ENCODE measurements at places on chromosomes 16 and 17.

DNA sequence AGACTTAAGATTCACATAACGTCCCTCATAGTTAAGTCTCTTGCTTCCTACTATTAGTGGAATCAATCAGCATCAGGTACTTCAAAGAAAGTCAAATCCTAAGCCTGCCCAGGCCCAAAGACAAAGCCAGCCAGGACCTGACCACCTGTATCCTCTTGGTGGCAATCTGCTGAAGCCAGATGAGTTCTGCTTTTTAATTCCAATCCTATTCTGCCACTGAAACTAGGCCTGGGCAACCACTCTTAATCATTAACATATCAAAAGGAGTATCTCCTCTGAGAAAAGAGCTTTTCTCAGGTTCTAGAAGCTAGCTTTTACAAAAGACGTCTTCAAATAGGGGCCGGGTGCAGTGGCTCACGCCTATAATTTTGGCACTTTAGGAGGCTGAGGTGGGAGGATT lies 15.1 kb upstream of the GLG1 start:
- DNase-seq: no peak

- DNase-seq: peak; percentile 60
Observed at GRCh38 chr17:81397314-81398175, 2.3 kb downstream of the BAHCC1 start.

DNA sequence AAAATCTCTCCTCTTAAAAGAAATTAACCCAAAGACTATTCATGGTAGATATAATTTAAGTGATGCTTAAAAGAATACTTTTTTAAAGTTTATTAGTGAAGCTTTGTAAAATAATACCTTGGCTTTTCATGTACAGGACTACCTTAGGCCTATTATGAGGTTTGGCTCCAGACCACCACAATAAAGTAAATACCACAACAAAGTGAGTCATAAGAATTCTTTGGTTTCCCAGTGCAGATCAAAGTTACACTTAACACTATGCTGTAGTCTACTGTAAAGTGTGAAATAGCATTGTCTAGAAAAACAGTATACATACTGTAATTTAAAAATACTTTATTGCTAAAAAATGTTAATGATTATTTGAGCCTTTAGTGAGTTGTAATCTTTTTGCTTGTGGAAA lies 31.7 kb downstream of the CLTC start:
- DNase-seq: no peak

GRCh38 chr17:61399131-61400065 lies at the start of gene TBX2:
Gene TBX2 (plus strand): TSS chr17:61399843. CDS start chr17:61400177, 334 bp downstream.
- DNase-seq: peak; percentile 47

- DNase-seq: no peak
Observed at GRCh38 chr16:49972961-49973360, 52.1 kb upstream of the CNEP1R1 start.

DNA sequence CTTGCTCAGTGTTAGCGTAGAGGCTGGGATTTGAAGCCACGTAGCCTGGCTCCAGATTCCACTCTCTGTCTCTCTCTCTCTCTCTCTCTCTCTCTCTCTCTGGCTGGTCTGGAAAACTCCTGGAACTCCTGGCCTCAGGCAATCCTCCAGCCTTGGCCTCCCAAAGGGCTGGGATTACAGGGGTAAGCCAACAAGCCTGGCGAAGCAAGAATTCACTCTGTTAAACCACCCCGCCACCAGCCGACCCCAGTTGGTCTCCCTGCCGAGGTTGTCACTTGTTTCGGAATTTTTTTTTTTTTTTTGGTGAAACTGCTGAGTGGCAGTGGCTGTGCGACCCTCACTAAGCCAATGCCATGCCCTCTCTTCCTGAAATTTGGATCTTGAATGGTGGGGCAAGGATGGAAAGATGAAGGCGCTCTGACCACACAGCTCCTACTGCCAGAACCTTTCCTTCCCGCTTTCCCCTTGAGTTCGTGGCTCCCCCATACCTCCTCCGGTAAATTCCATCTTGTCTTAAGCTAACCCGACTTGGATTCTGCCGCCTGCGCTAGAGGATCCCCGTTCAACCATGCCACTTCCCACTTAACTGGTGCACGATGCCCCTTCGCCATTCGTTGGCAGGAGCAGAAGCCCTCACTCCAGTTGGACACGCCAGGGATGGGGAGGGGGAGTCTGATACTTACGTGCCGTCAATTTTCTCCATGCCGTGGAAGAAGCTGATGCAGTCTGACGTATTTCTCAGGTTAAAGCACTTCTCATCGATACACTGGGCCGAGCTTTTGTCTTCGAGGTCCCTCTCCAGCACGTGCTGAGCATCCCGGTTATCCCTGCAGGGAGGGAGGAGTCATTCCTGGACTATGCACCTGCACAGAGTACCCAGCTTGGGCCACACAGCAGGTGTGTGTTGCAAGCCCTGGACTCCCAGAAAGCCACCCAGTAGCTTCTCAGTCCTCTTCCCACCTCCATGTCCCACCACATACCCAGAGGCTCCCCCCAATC lies 13.1 kb downstream of the TEKT5 start:
- DNase-seq: no peak

GRCh38 chr17:78498848-78499247 lies 78.3 kb downstream of the DNAH17 start:
- no peak for DNase-seq

DNA sequence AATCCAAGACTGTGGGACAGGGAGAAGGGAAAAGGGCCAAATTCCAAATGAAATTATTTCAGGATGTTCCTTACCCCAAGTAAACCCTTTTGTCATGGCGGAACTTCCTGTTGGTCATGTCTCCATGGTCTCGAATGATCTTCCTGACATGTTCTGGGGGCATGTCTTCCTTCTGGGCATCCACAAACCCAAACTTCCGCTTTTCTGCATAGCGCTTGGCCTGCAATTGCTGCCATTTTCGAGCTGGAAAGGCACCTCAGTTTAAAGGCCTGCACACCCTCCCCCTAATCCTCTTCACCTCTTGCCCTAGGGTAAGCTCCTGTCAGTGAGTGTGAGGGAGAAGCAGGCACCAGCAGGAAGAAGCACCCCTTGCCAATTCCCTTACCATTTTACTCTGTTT lies 1.2 kb downstream of the PRPF8 start:
- DNase-seq: no peak

- no peak for DNase-seq
Observed at GRCh38 chr16:86239381-86239780, 270.9 kb upstream of the FOXF1 start.

DNA sequence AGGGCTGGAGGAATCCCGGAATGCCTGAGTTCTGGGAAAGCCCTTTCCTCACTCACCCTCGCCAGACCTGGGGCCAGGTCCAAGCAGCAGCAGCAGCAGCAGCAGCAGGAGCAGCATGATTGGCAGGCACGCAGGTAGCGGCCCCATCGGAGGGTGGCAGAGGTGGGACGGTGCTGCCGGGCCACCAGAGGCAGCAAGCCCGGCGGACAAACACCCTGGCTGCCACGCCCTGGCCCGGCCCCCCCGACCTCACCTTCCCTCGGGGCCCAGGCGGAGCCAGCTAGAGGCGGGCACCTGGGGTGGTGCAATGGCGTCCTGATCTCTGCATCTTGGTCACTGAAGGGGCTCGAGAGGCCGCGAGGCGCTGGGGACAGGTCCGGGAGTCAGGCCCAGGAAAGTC lies 122.4 kb downstream of the LAT start:
- DNase-seq: no peak

- DNase-seq: no peak
Observed at GRCh38 chr16:29198731-29199521, 207.6 kb downstream of the NPIPB11 start.

GRCh38 chr17:43907998-43908721 lies 824 bp upstream of the MPP2 start:
- peak; percentile 54 for DNase-seq

GRCh38 chr17:46839211-46839610 lies 12.2 kb upstream of the WNT9B start:
- no peak for DNase-seq

- no peak for DNase-seq
Observed at GRCh38 chr16:66930189-66930588, 4.0 kb downstream of the CIAO2B start.

DNA sequence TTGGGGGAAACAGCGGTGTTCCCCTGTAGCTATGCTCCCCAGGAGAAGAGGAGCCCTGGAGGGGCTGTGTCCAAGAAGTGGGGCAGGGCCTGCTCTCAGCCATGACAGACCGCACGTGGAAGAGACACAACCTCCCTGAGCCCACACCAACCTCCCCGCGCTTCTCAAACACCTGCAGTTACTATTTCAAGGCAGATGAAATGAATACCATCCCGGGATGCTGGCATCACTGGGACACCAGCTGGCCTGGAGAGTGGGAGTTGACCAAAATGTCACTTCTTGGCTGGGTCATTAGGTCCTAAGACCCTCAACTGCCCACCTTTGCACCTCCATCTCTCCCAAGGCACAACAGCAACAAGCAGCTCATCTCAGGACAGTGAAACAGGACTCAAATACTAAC lies 32.0 kb downstream of the SPHK1 start:
- DNase-seq: no peak

DNA sequence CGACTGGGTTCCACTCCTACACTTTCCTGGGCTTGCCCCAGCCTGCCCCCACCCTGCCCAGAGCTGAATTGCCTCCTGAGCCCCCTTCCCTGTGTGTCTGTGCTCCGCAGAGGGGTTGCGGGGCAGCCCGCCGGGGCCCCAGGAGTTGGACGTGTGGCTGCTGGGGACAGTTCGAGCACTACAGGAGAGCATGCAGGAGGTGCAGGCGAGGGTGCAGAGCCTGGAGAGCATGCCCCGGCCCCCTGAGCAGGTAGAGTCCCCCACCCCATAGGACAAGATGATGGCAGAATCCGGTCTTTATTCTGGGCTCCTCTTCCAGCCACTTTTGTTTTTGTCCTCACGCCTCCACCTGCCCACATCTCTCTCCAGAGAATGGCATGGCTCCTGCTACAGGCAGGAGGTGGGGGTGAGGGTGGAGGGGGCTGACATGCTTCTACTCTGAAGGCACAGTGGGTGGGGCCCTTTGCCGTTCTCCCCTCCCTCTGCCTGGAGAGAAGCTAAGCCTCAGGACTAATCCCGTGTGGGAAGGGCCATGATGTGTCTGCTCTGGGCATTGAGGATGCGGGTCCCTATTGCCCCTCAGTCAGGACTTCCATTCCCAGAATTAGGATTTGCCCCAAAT lies 3.5 kb downstream of the ACBD4 start:
- no peak for DNase-seq

- no peak for DNase-seq
Observed at GRCh38 chr16:87569601-87570571, 32.4 kb upstream of the JPH3 start.

DNA sequence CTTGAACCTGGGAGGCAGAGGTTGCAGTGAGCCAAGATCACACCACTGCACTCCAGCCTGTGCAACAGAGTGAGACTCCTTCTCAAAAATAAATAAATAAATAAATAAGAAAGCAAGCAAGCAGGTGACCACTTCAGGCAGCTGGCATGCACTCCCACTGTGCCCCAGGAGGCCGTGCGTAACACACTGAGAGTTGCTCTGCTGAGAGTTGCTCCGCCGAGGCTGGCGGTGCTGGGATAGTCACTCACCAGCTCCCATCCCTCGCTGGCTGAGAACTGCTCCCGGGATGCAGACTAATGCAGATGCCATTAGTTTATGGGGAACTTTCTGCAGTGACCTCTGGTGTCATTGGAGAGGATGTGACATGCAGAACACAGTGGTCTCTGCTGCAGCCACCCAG lies 105.7 kb upstream of the PLCG2 start:
- DNase-seq: no peak

DNA sequence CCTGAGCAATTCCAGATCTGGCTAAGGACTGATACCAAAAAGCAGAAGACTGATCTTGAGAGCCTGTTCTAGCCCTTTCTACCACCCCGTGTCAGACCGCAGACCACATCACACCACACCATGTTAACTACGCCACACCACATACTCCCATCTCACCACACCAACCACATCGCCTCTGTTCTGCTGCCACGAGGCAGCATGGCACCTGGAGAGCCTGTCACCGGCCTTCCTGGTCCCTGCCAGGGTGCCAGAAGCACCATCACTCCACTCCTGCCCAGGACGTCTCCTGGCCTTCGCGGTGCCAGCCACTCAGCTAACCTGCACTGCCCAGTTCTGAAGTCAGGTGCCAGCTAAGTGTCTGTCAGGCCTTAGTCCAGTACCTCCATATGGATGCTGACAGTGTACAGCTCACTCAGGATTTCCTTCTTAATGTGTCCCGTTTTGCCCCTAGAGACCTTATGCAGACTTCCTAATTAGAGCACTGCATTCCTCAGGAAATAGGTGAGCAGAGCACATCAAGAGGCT lies 37.2 kb upstream of the BCAR1 start:
- no peak for DNase-seq

- no peak for DNase-seq
Observed at GRCh38 chr17:62105357-62105756, 40.3 kb upstream of the MED13 start.

DNA sequence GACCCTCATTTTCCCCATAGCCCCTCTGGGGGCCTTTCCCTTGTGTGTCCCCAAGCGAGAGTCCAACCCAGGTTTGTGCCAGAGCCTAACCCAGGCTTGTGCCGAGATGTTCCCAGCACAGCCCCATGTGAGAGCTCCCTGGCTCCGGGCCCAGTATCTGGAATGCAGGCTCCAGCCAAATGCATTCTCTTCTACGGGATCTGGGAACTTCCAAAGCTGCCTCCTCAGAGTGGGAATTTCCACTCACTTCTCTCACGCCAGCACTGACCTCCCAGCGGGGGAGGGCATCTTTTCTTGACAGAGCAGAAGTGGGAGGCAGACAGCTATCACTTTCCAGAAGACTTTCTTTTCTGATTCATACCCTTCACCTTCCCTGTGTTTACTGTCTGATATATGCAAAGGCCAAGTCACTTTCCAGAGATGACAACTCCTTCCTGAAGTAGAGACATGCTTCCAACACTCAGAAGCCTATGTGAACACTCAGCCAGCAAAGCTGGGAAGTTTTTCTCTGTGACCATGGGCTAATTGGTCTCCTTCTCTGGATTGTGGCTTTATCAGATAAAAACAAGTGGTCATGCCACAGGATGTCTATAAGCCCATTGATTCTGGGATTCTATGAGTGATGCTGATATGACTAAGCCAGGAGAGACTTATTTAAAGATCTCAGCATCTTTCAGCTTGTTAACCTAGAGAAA lies 2.5 kb upstream of the CCL2 start:
- no peak for DNase-seq

GRCh38 chr16:89491238-89491869 lies 993 bp upstream of the ANKRD11 start:
- DNase-seq: peak; percentile 61

GRCh38 chr17:77677630-77678029 lies 280.9 kb upstream of the TNRC6C start:
- no peak for DNase-seq

DNA sequence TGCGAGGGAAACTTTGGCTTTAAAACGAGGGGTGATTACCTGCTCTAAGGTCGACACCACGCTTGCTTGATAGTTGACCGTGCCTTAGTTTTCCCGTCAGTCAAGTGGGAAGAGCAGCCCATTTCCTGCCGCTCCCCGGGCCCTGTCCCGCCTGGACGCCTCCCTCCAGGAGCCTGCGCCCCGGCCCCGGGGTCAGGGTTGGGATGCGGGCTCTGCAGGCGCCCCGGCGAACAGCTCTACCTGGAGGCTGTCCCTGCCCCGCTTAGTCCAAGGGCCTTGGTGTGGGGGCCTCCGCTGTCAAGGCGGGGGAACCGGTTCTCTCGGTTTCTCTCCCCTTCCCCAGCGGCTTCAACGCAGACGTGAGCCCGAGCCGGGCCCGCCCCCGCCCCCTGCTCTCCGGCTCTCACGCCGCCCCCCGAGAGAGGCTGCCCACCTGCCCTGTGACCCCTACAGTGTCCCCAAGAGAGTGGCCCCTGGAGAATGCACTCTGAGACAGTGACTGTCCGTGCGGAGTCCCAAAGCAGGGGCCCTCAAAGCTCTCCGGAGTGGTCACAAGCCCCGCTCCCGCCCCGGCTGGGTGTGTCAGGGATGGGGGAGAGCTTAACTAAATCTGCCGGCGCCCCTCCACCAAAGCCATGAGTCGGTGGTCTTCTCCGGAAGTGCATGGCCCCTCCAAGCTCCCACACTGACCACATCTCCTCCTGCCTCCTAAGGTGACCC lies 117.4 kb upstream of the SMURF2 start:
- peak; percentile 22 for DNase-seq
